HuH-7.5 (cell line): ENCODE measurements at places on chromosomes 2 and 18.
A peak's percentile ranks its signal among the peaks of the same experiment; 100 is the strongest.

GRCh38 chr18:902229-902628 is 2.4 kb upstream of the ADCYAP1 start:
- peak; percentile 35 for DNase-seq

- no peak for DNase-seq
Measured at GRCh38 chr2:60054571-60055340, 498.7 kb downstream of the BCL11A start.

GRCh38 chr18:29191263-29191662 is 1014.3 kb upstream of the CDH2 start:
- DNase-seq: no peak

- DNase-seq: no peak
Measured at GRCh38 chr2:136133586-136133985, 15.6 kb upstream of the CXCR4 start.

- DNase-seq: no peak
Measured at GRCh38 chr2:176149939-176150583, 1.3 kb upstream of the HOXD4 start.

DNA sequence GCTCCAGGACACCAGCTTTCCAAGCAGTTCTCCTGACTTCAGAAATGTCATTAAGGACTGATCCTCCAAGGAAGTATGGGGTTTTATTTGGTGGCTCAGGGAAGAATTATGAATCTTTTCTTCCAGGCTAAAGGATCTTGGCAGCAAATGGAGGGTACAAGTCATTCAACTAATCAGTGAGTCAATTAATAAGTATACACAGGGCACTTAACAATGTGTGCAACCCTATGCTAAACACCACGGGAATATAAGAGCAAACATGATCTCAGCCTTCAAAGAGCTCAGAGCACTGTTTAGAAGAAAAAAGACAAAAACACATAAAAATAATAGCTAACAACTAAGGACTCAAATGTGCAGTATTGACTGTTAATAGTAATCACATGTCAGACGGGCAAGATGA is 234.5 kb downstream of the SETBP1 start:
- DNase-seq: no peak

DNA sequence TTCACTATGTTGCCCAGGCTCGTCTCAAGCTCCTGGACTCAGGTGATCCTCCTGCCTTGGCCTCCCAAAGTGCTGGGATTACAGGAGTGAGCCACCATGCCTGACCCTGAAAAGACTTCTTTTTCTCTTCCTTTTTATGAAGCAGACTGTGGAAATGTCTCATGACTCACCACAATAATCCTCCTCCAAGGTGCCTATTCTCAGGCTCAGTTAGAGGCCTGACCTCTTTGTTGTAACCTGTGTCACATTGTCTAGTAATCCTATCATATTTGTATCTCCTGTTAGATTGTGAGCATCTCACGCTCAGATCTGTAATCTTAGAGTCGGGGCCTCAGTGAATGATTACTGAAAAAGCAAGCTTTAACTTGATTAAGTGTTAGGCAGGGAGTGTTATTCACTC is 18.3 kb upstream of the TAF4B start:
- DNase-seq: no peak

- no peak for DNase-seq
Measured at GRCh38 chr2:237210763-237211162, 125.1 kb downstream of the COPS8 start.

- no peak for DNase-seq
Measured at GRCh38 chr2:200104015-200104414, 148.6 kb downstream of the MAIP1 start.

GRCh38 chr2:203809084-203809521 is 58.5 kb upstream of the CTLA4 start:
- no peak for DNase-seq

DNA sequence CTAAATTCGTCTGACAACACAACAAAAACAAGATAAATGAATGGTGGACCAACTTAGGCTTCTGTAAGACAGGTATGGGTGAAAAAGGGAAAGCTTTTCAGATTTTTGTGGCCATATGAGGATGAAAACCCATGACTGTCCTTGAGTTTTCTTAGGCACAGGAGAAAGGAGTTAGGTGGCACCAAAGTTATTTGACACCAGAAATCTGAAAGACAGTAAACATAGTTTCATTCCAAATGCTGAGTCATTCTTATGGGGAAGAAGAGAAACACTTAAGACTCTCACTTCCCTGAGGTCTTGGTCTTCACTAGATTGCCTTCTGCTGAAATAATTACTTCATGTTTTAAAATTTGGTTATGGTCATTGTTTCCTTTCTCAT is 5.2 kb upstream of the GPD2 start:
- no peak for DNase-seq

DNA sequence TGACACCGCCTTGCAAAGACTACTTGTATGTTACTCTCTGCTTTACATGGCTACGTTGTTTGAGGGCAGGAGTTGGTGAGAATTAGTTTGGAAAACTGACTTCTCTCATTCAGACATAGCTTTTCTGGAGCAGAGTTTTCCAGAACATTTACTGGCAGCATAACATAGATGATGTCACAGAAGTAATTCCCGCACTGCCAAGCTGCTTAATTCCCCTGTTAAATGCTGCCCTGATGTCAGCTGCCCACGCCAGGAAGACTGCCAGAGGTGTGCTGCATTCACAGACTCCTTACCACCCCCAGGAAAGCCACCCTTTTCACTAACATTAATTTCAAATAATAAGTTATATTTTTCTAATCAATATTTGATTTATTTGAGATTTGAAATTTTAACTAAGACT is 24.7 kb upstream of the PTPN2 start:
- no peak for DNase-seq

DNA sequence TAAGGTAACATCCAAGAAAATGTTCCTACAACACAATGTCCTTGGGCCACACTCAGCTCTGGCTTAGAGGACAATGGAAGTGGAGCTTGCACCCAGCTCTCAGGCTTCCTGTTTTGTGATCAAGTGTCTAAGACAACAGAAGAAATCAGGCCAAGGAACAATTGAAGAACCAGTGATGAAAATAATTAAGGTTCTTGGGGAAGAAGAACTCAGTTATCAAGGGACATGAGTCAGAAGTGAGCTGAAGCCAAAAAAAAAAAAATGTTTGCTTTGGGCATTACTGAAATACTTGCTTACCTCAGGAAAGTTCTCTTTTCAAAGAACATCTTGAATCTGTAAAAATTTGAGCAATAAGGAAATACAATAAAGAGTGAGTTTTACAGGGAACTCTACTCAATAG is 299.0 kb downstream of the FBXO15 start:
- no peak for DNase-seq

GRCh38 chr2:72276356-72276755 is 128.7 kb upstream of the CYP26B1 start:
- DNase-seq: no peak

GRCh38 chr2:132588576-132588975 is 81.4 kb downstream of the LYPD1 start:
- DNase-seq: peak; percentile 33

- no peak for DNase-seq
Measured at GRCh38 chr2:9032121-9032520, 28.6 kb upstream of the MBOAT2 start.

DNA sequence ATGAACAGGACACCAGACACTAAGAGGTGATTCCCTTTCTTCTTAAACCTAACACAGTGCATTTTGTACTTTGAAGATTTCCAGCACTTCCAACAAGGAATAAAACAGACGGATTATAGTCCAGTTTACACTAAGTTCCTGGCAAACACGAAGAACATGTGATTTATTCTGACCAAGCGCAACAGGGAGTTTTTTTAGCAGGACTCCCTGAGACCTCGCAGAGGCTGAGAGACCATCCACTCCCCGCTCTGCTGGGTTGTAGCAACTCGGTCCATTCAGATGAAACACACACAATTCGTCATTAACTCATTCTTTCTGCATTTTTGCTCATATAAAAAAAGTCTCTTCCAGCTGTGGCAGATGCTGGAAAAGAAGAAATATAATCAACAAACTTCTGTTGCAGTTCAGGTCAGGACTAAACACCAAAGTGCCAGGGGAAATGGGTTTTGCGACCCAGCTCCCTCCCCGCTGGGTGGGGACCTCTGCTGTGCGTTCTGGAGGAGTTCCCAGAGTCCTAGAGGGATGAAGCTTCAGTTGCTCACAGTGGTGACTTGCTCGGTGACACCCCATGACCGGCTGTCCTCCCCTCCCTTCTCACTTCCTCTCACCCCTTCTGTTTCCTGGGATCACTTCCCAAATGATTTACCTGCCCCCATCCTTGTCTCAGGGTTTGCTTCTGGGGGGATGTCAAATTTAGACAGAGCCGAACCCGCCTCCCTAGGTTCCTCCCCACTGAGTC is 52.5 kb downstream of the KCNF1 start:
- DNase-seq: no peak

DNA sequence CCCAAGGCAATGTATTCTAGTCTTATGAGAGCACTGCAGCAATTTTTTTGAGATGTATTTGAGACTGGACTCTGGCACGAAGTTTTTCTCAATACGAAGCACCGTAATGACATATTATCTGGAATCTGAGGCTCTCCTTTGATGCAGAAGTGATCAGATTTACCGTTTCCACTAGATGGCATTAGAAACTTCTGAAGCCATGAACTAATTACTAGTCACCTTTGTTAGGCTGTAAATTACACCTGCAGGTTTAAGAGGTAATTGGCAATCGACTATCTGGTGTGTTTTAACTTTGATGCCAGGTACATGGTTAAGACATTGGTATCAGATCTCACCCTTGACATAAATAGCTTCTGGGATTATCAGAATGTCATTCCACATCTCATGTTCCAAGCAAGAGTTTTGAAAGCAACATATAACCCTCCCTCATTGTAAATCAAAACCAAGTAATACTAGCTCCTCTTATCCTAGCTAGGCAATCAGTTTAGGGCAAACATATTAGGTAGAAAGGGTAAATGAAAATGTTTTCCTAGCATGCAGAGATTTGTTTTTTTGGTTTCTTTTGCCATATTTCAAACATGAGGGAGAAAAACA is 254.6 kb upstream of the SPRED2 start:
- DNase-seq: no peak

DNA sequence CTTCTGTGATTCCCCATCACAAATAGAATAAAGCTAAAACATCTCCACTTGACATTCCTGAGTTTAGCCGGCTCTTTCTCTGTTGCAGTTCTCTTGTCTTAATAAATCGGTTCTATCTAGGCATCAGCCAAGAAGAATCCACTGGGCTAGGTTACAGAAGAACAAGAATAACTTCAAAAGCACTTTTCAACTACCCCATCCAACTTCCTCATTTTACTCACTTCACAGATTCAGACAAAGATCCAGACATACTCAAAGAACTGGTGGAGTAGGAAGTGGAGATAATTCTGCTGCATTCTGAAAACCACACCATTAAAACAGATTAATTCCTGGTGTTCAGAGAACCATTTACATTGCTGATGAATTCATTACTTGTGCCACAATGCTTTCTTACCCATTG is 9.6 kb upstream of the ALPK2 start:
- no peak for DNase-seq

DNA sequence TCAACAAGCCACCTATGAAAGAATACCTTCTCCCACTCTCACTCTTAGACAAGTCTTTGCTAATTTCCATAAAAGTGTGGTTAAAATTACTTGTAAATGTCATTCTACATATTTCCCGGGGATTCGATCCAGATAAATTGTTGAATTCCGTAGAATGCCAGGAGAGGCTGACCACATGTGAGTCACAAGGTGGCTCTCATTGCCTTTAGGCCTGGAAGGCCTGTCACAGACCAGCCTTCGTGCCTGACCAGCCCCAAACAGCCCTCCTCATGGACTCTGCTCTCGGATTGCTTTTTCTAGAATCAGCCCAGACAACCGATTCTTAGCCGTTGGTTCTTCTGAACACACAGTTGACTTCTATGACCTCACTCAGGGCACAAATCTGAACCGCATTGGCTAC is 86.0 kb downstream of the RTN4 start:
- no peak for DNase-seq
